ENCODE measurements at places on chromosomes 6 and 20. TPM values are rescaled to one million over a fixed set of nuclear protein-coding genes. Genes with fewer than 3 reads are reported as not detected.

- H3K4me3 ChIP-seq, result no peak overlapping the region
- H3K36me3 ChIP-seq, result no peaks in the 10 kb centered on the region
- H3K27ac ChIP-seq, result no peak overlapping the region
These were observed 27.8 kb upstream of the SMOC2 start for GRCh38 chr6:168413018-168413720.

- no peaks in the 10 kb centered on the region for H3K4me1 ChIP-seq
- H3K27ac ChIP-seq, result no peak overlapping the region
These were observed 148.5 kb downstream of the LY86 start for GRCh38 chr6:6736791-6737654.

DNA sequence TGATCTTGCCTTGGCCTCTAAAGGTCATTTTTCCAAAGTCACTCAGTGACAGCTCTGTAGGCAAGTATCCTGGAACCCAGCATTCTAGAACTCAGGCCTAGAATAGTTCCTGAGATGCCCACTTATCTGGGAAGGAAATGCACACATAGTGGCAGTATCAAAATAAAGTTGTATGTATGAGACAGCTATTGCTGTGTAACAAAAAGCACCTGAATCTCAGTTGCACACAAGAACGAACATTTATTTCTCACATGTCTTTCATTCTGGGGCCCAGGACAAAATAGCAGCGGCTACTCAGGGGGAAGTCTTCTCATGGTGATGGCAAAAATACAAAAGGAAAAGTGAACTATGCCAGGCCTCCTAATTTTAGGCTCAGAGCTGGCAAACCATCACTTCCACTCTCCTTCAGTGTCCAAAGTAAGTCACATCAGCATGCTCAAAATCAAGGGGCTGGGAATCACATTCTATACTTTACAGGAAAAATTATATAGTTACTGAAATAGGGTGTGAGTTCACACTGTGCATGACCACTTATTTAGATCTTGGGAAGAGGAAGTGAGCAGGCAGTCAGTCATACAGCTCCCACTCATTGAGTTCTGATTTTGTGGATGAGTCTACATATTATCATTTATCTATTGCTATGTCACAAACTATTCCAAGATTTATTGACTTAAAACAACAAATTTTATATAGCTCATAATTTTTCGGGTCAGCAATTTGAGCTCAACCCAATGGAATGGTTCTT, 133.7 kb upstream of the RIN2 start:
- no peak for DNase-seq
- no peaks in the 10 kb centered on the region for H3K4me1 ChIP-seq
- H3K27me3 ChIP-seq, result peaks cover 1% of the 10 kb centered on the region
- H3K27ac ChIP-seq, result no peak overlapping the region
- H3K4me3 ChIP-seq, result no peak overlapping the region
- H3K36me3 ChIP-seq, result no peaks in the 10 kb centered on the region

SOBP gene
- 6.1 TPM for total RNA-seq

DNA sequence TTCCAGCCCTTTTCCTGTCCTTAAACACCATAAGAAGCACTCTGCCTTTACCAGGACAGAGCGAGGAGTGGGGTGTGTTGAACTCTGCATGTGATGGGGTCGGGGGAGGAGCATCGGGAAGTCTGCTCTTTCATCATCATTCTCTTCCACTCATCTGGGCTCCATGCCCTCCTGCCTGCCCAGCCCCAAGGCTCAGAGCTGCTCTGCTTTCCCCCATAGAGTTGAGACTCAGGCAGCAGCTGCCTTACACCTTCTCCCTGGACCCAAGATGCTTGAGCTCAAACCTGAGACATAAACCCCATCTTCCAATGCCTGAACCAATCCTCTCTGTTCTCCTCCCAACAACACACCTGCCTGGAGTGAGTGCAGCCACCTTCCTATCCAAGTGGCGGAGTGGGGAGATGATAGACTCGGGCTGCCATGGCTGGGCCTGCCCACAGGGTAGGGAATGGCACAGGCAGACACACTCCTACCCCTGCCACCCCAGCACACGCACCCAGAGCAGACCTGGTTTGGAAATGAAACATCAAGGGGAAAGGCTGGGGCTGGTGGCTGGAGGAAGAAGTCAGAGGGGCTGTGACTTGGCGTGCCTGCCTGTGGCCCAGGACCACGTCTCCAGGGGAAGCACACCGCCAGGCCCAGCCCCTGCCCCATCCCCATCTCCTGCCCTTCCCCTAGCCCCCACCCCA, 28.4 kb downstream of the TFEB start:
- H3K27ac ChIP-seq, result no peak overlapping the region
- no peaks in the 10 kb centered on the region for H3K36me3 ChIP-seq
- no peaks in the 10 kb centered on the region for H3K27me3 ChIP-seq
- DNase-seq, result no peak

DNA sequence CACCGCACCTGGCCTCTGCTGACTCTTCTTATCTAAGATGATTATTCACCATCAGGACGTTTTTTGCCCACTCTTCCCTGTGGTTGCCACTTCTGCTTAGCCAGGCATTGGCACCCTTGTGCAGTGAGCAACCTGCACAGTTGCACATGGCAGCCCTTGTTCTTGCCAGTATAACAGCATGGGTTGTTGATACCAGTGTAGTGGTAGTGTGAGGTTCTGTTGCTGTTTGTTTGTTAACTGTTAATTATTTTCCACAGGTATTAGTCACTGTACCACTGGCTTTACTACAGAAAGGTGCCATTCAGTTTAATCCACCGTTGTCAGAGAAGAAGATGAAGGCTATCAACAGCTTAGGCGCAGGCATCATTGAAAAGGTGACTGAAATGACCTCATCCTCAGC, 52.1 kb downstream of the DEK start:
- no peak overlapping the region for H3K4me3 ChIP-seq
- no peaks in the 10 kb centered on the region for H3K27me3 ChIP-seq
- H3K36me3 ChIP-seq, result no peaks in the 10 kb centered on the region
- no peak for DNase-seq
- H3K4me1 ChIP-seq, result no peaks in the 10 kb centered on the region
- no peak overlapping the region for H3K27ac ChIP-seq

CASS4 gene
- total RNA-seq, result not detected

GNRH2 gene
- 1.7 TPM for total RNA-seq

Measured in endothelial cell of umbilical vein (primary cell).